Right atrium auricular region (tissue), 2 donors: ENCODE measurements at places on chromosomes 7 and 10. TPM values are rescaled to one million over a fixed set of nuclear protein-coding genes. Genes with fewer than 3 reads are reported as not detected.

Gene BMPER
- total RNA-seq: 3.8 TPM

Gene FEZF1
- total RNA-seq: not detected

Gene IGFBP1
- total RNA-seq: 1.6 TPM

Gene CCL26
- total RNA-seq: 3.3 TPM

Gene VPS37D
- total RNA-seq: 2.2 TPM

Gene LSM8
- 17.3 TPM for total RNA-seq

Gene ANKRD61
- not detected for total RNA-seq

Gene GNAT3
- total RNA-seq: not detected

Gene MKI67
- 0.35 TPM for total RNA-seq

Gene RAB19
- not detected for total RNA-seq

- no peak overlapping the region for H3K27ac ChIP-seq
- no peaks in the 10 kb centered on the region for H3K4me1 ChIP-seq
- no peak overlapping the region for H3K4me3 ChIP-seq
- H3K36me3 ChIP-seq: no peaks in the 10 kb centered on the region
- no peaks in the 10 kb centered on the region for H3K27me3 ChIP-seq
- no peak for DNase-seq
Measured at GRCh38 chr10:61391281-61391680, 61.9 kb downstream of the TMEM26 start.

- H3K27ac ChIP-seq: no peak overlapping the region
- H3K4me3 ChIP-seq: no peak overlapping the region
- no peaks in the 10 kb centered on the region for H3K4me1 ChIP-seq
- no peaks in the 10 kb centered on the region for H3K36me3 ChIP-seq
Measured at GRCh38 chr10:49387071-49387470, 8.8 kb downstream of the DRGX start.

DNA sequence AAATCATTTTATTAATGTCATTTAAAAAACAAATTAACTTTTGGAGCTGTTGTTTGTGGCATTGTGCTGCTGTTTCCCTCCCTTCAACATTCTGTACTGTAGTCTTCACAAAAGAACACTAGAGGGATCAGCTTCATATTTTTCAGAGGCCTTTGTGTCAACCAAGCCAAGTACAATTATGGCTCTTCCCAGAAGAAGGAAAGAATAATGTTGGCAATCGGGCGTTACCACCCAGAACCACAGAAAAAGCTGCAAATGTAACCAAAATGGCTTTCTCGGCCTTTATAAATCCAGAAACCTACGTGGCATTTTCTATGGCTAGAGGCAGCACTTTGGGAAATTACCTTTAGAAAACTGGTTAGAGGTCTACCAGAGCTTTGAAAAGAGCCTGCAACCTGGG, 98.8 kb upstream of the COL1A2 start:
- H3K27me3 ChIP-seq: no peaks in the 10 kb centered on the region
- H3K27ac ChIP-seq: peak overlapping the region; percentile 89
- H3K4me3 ChIP-seq: no peak overlapping the region
- peaks cover 6% of the 10 kb centered on the region for H3K4me1 ChIP-seq
- H3K36me3 ChIP-seq: no peaks in the 10 kb centered on the region

DNA sequence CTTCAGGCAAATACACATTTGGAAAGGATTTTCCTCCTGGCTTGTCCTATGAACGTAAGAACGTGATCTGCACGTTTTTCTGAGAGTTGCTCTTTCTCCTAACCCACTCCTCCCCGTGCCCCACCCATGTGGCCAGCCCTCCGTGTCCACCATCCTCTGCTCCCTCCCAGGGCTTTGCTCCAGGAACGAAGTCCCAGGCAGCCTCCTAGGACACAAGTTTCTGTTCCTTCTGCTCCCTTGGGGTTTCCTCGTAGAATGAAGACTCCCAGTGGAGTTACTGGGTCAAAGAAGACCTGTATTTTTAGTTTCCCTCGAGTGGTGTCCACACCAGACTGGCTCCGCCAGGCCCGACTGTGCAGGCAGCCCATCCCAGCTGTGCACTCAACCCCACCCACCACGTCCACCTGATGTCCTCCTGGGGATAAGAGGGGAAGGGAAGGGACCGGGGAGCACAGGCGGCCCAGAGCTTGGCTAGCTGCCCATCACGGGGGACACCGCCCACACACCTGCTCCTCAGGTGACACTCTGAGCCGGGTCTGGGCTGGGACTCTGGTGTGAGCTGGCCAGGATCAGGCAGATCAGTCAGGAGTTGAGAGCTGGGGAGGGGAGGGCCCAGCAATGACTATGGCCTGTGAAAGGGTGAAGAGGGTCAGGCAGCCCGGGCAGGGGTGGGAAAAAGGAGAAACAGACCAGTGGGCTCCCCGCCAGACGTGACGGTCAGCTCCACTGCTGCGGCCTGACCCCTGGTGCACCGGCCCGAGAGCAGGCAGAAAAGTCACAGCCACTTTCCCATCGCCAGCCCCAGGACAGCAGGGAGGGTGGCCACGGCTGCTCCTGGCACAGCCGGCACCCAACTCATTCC, 54.3 kb upstream of the PPP2R2D start:
- H3K27me3 ChIP-seq: no peaks in the 10 kb centered on the region
- no peak for DNase-seq
- no peaks in the 10 kb centered on the region for H3K36me3 ChIP-seq

- no peak for DNase-seq
- no peaks in the 10 kb centered on the region for H3K36me3 ChIP-seq
- H3K27ac ChIP-seq: no peak overlapping the region
Measured at GRCh38 chr7:90290244-90291113, 30.6 kb downstream of the FAM237B start.

GRCh38 chr10:82377608-82378007, 502.6 kb downstream of the NRG3 start:
- no peak for DNase-seq
- no peaks in the 10 kb centered on the region for H3K36me3 ChIP-seq
- H3K27me3 ChIP-seq: no peaks in the 10 kb centered on the region
- no peak overlapping the region for H3K4me3 ChIP-seq
- no peaks in the 10 kb centered on the region for H3K4me1 ChIP-seq
- no peak overlapping the region for H3K27ac ChIP-seq

DNA sequence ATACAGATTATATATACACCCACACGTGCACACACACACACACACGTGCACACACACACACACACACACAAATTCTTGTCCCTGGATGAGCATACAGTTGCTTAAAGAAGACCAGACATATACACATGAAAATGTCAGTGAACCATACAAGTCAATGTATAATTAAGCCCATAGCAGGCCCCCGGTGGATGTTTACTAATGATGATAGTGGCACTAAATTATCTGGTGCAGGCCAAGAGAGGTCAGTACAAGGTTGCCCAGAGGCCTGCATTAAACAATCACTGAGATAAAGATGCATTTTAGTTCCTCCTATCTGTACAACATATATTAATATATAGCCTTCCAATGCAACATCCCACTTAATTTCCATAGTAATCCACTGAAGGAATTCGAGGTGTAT, 860.5 kb downstream of the LRMDA start:
- H3K27ac ChIP-seq: no peak overlapping the region
- no peak for DNase-seq
- no peak overlapping the region for H3K4me3 ChIP-seq
- no peaks in the 10 kb centered on the region for H3K36me3 ChIP-seq
- no peaks in the 10 kb centered on the region for H3K27me3 ChIP-seq

DNA sequence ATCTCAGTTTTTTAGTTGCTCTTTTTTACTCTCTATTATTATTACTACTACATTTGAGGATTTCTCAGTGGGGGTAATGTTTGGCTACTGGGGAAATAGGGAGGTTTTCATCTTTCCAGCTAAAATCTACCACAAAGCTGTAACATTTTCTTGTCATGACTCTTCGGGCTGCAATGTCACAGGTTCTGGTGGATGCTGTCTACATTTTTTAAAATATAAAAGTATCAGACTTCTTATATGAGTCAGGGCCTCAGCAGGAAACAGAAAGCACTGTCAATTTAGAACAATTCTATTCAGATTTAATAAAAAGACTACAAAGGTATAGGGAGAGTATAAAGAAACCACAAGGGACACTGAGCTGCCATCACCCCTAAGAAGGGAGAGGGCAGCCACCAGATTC, 61.6 kb downstream of the DNAJC12 start:
- no peak for DNase-seq
- no peak overlapping the region for H3K27ac ChIP-seq
- no peaks in the 10 kb centered on the region for H3K4me1 ChIP-seq
- no peaks in the 10 kb centered on the region for H3K36me3 ChIP-seq
- H3K4me3 ChIP-seq: no peak overlapping the region
- no peaks in the 10 kb centered on the region for H3K27me3 ChIP-seq

DNA sequence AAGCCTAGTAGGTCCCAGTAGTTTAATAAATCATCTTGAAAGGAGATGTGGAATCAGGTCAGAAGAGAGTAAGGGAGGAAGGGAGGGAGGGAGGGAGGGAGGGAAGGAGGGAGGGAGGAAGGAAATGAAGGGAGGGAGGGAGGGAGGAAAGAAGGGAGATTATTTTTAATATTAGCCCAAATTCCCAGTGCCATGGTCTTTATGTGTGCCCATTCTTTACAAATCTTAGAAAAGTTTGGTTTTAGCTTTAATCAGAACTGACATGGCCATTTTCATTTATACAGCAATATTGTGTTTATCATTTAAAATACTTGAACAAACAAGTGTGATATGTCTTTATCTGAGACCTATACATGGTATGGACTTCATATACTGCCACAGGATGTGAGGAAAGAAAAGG, 86.8 kb downstream of the GAD2 start:
- H3K27ac ChIP-seq: no peak overlapping the region
- DNase-seq: no peak
- no peaks in the 10 kb centered on the region for H3K4me1 ChIP-seq

GRCh38 chr10:110852255-110852896, 19.4 kb upstream of the PDCD4 start:
- no peak overlapping the region for H3K4me3 ChIP-seq
- H3K4me1 ChIP-seq: no peaks in the 10 kb centered on the region
- H3K27ac ChIP-seq: no peak overlapping the region
- no peaks in the 10 kb centered on the region for H3K36me3 ChIP-seq
- no peak for DNase-seq

- no peak overlapping the region for H3K4me3 ChIP-seq
- no peak for DNase-seq
- H3K4me1 ChIP-seq: no peaks in the 10 kb centered on the region
- H3K27ac ChIP-seq: peak overlapping the region; percentile 78
Measured at GRCh38 chr7:121027761-121028669, 39.5 kb downstream of the CPED1 start.

GRCh38 chr10:119546009-119546408, 3.5 kb upstream of the RGS10 start:
- H3K27me3 ChIP-seq: no peaks in the 10 kb centered on the region
- H3K36me3 ChIP-seq: no peaks in the 10 kb centered on the region
- peaks cover 12% of the 10 kb centered on the region for H3K4me1 ChIP-seq
- no peak overlapping the region for H3K27ac ChIP-seq
- no peak for DNase-seq

GRCh38 chr7:142898377-142899170, 13.0 kb upstream of the TRPV6 start:
- H3K27me3 ChIP-seq: no peaks in the 10 kb centered on the region
- no peak overlapping the region for H3K4me3 ChIP-seq
- H3K36me3 ChIP-seq: no peaks in the 10 kb centered on the region
- no peak overlapping the region for H3K27ac ChIP-seq
- DNase-seq: no peak
- no peaks in the 10 kb centered on the region for H3K4me1 ChIP-seq

DNA sequence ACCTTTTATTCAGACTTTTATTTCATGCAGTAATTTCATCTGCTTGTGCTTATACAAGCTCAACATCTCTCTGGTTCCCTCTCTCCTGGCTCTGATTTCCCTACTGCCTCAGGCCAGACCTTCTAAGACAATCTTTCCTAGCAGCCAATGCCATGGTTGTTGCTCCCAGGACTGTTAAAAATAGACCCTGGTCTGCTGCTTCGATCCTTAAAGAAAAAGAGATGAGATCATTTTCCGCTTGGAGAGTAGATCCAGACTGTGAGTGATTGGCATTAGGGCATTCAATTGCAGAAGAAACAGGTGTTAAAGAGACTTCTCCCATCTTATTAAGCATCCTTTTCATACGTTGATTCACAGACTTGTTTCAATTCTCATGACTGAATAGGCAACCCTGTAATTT, 68.4 kb upstream of the ITGB1 start:
- DNase-seq: no peak
- no peak overlapping the region for H3K4me3 ChIP-seq
- H3K4me1 ChIP-seq: no peaks in the 10 kb centered on the region

- no peaks in the 10 kb centered on the region for H3K4me1 ChIP-seq
- no peak overlapping the region for H3K4me3 ChIP-seq
- no peak for DNase-seq
- H3K36me3 ChIP-seq: no peaks in the 10 kb centered on the region
- H3K27me3 ChIP-seq: no peaks in the 10 kb centered on the region
Measured at GRCh38 chr7:158252081-158252836, 335.4 kb downstream of the PTPRN2 start.

GRCh38 chr10:71038921-71039320, 150.6 kb upstream of the PCBD1 start:
- no peak overlapping the region for H3K27ac ChIP-seq
- no peak for DNase-seq
- H3K4me3 ChIP-seq: no peak overlapping the region
- H3K27me3 ChIP-seq: no peaks in the 10 kb centered on the region
- no peaks in the 10 kb centered on the region for H3K4me1 ChIP-seq

GRCh38 chr7:115662676-115663075, 367.9 kb downstream of the TFEC start:
- no peak overlapping the region for H3K27ac ChIP-seq
- no peak overlapping the region for H3K4me3 ChIP-seq
- DNase-seq: no peak
- H3K36me3 ChIP-seq: no peaks in the 10 kb centered on the region
- no peaks in the 10 kb centered on the region for H3K4me1 ChIP-seq

- no peaks in the 10 kb centered on the region for H3K4me1 ChIP-seq
- no peaks in the 10 kb centered on the region for H3K27me3 ChIP-seq
- no peak overlapping the region for H3K27ac ChIP-seq
- H3K4me3 ChIP-seq: no peak overlapping the region
- no peaks in the 10 kb centered on the region for H3K36me3 ChIP-seq
- DNase-seq: no peak
Measured at GRCh38 chr10:82778908-82779307, 903.9 kb downstream of the NRG3 start.

DNA sequence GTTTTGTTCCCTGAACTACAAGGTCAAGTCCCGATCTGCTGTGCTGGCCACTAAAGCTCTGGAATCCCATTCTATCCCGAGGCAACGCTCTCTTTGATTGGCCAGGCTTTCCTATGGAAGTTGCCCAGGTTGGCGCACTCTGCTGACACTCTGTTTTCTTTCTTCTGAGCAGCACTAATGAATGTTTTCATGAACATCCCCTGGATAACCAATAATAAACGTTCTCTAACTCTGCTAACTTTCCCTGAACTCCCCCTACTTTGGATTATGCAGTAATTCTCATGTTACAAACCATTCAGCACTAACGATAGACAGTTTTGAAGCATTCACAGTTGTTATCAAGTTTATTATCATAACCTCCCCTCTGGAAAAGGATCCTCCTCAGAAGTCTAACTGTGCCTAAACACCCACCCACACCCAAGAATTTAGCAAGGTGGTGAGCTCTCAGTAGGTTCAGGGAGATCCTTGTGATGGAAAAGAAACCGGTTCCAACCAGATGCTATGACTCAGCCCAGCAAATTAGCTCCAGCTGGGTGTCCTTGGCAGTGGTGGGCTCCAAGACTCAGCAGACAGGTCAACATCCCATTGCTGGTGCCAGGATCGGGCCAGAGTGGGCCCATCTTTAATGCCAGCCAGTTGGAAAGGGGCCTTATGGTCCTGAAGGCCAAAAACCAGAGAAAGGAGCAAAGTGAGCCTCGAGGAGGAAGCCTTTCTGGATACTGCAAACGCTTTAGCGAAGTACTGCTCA, 68.4 kb downstream of the CREB3L2 start:
- no peaks in the 10 kb centered on the region for H3K27me3 ChIP-seq
- H3K27ac ChIP-seq: peak overlapping the region; percentile 56
- no peaks in the 10 kb centered on the region for H3K36me3 ChIP-seq
- H3K4me3 ChIP-seq: no peak overlapping the region
- DNase-seq: no peak
